ENCODE measurements at places on chromosomes 7 and 10. TPM values are rescaled to one million over a fixed set of nuclear protein-coding genes. Genes with fewer than 3 reads are reported as not detected.
A peak's percentile ranks its signal among the peaks of the same experiment; 100 is the strongest.

- DNase-seq, result no peak
These were observed 13.6 kb downstream of the SNX10 start for GRCh38 chr7:26305090-26305868.

DNA sequence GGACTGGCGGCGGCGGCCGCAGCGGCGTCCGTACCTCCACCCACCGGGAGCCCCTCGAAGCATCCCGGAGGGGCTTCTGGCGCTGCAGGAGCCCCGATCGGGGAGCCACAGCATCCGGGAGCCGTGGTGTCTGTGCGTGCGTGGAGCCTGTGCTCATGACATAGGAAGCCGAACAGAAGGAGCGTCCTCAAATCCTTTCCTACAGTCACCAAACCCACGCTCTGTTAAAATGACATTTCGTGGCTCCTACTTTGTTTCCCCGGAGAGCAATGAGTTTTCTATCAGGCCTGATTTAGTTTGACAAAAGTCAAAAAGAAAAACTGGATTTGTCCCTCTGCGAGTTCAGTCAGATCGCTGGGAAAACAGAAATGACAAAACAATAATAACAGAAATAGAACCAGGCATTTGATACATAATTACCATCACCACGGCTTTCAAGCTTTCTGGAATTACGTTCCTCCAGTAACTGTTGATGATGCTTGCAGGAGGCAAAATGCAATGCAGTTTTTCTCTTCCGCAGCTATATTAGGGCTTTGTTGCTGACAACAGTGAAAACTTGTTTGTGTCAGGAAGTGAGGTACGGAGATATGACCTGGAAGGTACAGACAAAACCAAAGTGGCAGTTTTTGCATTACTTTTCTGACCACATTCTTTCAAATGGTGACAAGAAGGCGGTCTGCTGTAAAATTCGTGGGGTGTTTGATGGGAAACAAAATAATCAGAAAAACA is 219.3 kb upstream of the MKLN1 start:
- peak; percentile 24 for DNase-seq

DNA sequence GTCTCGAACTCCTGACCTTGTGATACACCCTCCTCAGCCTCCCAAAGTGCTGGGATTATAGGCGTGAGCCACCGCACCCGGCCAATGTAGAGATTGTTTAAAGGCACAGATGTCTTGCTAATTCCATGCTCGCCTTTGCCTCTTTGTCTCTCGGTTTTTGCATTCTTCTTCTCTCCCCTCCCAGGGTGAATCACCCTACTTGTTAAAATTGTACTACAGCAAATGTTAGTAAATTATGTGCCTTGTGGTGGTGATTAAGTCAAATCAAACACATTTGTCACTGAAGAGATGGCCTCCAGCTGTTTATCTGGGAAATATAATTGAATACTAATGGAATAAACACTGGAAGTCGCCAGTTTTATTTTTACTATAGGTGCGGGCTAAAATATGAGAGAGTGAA is 384.4 kb upstream of the AUTS2 start:
- no peak for DNase-seq

GRCh38 chr10:79193694-79194382 is 125.1 kb downstream of the ZMIZ1 start:
- no peak for DNase-seq

- DNase-seq, result no peak
These were observed 102.9 kb upstream of the AHR start for GRCh38 chr7:17195576-17195975.

DNA sequence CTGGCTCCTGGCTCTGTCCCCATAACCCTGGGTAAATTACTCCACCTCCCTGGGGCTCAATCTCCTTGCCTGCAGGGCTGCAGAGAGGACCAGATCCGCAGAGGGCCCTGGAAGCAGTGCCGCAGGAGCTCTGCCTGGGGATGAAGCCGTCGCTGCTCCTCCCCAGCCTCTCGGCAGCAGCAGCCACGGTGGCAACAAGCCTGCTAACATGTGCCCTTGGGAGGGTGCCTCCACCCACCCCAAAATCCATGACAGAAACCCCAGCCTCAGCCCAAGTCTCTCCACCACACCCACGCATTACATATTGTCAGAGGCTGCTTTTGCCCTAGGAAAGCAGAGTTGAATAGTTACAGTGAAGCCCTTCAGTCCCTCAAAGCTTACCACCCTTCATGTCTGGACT is 486.4 kb upstream of the FOXK1 start:
- DNase-seq, result no peak

- no peak for DNase-seq
These were observed 30.5 kb upstream of the MNX1 start for GRCh38 chr7:157041004-157041403.

DNA sequence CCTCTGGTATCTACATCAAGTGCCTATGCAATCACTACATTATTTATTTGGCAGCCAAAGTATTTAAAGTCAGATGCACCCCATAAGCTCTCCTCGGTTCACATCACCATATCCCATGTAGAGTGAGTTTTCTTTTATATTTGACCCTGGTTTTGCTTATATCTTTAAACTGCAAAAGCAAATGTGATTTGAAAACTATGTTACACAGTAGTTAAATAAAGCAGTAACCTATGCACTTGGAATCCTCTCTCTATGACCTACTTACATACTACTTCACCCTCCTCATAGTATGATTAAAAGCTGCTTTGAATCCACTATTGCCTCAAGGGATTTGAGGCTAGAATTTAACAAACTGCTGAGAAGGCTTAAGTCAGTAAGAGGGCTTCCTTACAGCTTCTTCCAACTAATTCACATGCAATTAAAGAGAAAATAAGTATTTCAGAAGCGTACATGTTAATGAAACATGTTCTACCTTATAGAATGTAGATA is 2.2 kb upstream of the CELF2 start:
- DNase-seq, result no peak

- no peak for DNase-seq
These were observed 12.5 kb downstream of the ARHGAP22 start for GRCh38 chr10:48592346-48592745.

DNA sequence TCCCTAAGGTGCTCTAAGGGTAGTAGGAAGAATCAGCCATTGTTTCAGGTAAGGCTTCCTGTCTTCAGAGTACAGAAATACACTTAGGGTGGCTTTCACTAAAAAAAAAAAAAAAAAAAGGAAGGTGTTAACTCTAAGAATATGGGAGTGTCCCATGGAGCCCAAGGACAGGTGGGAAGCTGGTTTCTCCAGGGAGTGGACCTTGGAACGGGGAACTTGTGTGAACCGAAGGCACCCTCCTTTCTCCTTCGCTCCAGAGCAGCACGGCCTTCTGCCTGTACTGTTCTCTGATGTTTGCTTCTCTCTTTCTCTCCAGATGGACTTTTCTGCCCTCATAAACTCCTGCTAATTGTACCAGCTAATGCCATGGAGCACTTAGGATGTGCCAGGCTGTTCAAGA is 6.2 kb downstream of the OPALIN start:
- no peak for DNase-seq

- DNase-seq, result no peak
These were observed 57.9 kb downstream of the ZNF467 start for GRCh38 chr7:149715476-149715875.

GRCh38 chr7:138247568-138248333 is 171.5 kb downstream of the AKR1D1 start:
- no peak for DNase-seq

DNA sequence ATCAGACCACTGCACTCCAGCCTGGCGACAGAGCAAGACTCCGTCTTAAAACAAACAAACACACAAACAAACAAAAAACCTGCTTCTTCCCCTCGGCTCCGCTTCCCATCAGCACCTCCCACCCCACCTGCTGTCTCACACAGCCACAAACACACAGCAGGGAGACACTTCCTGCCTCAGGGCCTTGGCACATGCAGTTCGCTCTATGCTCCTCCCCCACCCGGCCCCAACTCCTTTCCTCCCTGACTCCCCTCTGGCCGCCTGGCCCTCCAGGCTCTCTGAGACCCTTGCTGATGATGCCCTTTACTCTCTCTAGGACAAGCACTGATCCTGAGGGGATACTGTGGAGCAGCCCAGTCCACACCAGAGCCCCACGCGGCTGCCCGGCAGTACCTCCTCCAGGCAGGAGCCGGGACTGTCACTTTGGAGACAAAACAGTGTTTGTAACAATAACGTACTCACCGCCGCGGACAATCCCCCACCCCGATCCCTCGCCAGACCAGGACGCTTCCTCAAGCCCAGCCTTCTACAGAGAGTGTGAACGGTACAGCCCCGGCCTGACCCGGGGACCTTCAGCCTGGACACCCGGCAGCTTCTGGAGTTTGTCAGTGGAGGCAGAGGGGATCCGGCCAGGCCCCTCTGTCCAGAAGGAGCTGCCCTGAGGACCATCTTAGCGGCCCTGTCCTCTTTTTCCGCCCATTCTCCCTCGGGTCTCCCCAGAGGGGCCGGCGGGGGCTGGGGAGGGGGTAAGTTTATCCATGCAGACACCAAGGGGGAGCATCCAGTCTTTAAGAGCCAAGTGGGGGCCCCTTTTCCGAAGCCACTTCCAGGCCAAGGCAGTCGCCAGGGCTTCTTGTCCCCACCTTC is 50.0 kb upstream of the GTF2IRD1 start:
- DNase-seq, result no peak

- no peak for DNase-seq
These were observed 24.7 kb downstream of the EN2 start for GRCh38 chr7:155482511-155483183.

DNA sequence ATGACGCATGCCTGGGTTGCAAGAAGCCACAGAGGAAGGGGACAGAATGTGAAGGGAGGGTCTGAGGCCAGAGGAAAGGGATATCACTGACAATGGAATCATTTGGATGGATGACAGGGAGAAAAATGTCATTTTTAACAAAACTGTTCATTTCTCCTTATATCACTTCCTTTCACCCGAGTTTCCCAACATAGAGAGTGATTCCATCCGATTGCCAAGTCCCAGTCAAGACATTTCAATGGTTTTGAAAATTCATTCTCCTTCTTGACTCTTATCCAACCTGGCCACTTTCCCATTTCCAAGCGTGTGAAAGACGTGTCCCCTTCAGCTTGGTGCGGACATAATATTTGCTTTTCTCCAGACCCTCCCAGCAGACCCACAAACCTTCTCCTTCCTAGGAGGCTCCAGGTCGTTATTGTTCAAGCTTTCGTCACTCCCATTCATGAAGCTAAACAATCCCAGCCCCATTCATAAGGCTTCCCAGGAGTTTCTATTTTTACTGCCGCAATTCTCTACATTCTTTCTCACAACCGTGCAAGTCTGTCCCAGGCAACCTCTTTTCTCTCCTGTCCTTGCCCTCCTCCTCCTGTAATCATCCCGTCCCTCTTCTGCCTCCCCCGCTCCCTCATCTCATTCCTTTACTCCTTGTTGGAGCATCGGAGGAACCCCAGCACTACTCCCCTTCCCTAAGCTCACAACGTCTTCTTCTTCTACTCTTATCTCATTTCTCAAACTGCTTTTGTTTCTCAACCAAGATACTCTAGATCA is 301.3 kb upstream of the KLF6 start:
- DNase-seq, result peak; percentile 73

DNA sequence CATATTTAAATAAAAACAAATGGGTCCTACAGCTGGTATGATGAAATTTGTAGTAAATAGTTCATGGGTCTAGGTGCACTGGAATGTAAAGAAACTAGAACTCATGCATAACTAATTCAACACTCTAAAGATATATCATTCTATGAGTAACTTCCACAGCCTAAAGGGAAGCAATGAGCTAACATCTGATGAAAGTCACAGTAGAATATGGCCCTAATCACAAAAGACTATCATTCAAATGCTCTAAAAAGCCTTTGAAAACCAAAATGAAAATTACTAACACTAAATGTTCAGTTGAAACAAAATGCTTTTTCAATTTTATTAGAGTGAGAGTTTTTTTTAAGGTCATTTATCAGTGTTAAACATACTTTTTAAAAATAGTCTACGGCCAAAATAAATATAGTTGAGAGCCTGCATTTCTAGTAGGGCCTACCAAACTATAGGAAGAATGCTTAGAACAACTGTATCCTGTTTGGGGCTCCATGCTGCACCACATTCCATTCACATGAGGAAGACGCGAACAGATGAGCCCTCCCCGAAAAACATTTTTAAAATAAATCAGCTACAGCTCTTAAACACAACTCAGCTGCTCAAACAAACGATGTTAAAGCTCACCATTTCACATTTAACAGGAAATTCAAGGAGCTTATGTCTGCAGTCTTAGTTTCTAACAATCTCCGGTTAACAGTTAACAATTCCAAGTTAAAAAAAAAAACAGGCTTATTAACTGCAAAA is 134.5 kb downstream of the NRBF2 start:
- DNase-seq, result peak; percentile 92

DNA sequence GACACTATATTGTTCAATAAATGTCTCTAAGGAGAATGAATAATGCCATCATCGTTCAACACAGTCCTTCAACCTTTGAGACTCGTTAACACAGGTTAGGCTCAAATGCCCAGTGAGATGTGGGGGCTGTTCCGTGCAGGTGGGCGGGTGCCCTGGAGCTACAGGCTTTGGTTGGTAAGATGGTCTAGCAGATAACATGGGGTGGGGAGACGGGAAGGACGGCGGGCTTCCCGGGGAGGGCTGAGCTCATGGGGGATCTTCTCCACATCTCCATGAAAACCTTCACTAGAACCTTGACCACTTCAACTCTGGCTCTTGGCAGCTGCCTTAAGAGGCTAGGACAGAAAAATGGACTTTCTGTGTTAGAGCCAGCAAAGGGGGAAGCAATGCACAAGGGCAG is 134.1 kb upstream of the TCERG1L start:
- DNase-seq, result no peak

DNA sequence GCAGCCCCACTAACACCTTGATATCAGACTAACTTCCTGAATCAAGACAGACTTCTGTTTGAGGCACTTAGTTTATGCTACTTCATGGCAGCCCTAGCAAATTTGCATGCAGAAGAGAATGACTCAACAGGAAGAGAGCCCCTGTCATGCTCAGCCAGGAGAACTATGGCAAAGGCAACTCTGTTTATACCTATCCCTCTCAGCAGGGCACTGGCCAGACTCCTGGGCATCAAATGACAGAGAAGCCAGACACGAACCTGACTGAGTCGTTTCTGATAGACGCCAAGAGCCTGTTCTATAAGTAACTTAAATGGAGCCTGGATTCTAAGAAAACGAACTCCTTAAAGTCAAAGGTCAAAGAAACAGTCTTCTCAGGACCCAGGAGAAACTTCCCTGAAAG is 50.9 kb upstream of the UNC5B start:
- no peak for DNase-seq

GRCh38 chr7:71384094-71384493 is 252.2 kb downstream of the GALNT17 start:
- DNase-seq, result no peak

- DNase-seq, result no peak
These were observed 148.2 kb upstream of the CDCA7L start for GRCh38 chr7:22093936-22094335.

- no peak for DNase-seq
These were observed 109.1 kb downstream of the MTERF1 start for GRCh38 chr7:91771394-91771793.

- no peak for DNase-seq
These were observed 538.9 kb downstream of the INHBA start for GRCh38 chr7:41163991-41164390.

FKBP9 gene
- total RNA-seq, result 153 TPM

CPA5 gene
- total RNA-seq, result 6.3 TPM

BAMBI gene
- 8.9 TPM for total RNA-seq

LIPF gene
- not detected for total RNA-seq

PARD3 gene
- 59.0 TPM for total RNA-seq

CPA2 gene
- total RNA-seq, result 0.44 TPM

MYL7 gene
- total RNA-seq, result 13.0 TPM

LRRC18 gene
- 0.18 TPM for total RNA-seq

LRRC4 gene
- 2.0 TPM for total RNA-seq

SLC16A9 gene
- total RNA-seq, result 7.0 TPM

GRID2IP gene
- total RNA-seq, result 0.09 TPM

NPSR1 gene
- 0.31 TPM for total RNA-seq

SH2D4B gene
- total RNA-seq, result 0.04 TPM

VGF gene
- not detected for total RNA-seq

GLCCI1 gene
- 9.7 TPM for total RNA-seq

SORBS1 gene
- total RNA-seq, result 50.4 TPM

GJD4 gene
- 2.0 TPM for total RNA-seq

BICC1 gene
- 23.8 TPM for total RNA-seq

Data from muscle of leg (tissue), 16 donors.